Purkinje cell (primary cell): ENCODE measurements at places on chromosomes 12 and 14. TPM values are rescaled to one million over a fixed set of nuclear protein-coding genes. Genes with fewer than 3 reads are reported as not detected.

Gene NELL2
- polyA plus RNA-seq: 223 and 250 TPM in 2 replicates

Gene TAS2R8
- not detected in 2 replicates for polyA plus RNA-seq

Gene WNT1
- not detected in 2 replicates for polyA plus RNA-seq

Gene FOXN3
- polyA plus RNA-seq: 12.5 and 17.1 TPM in 2 replicates

Gene CPNE6
- polyA plus RNA-seq: 30.4 and 42.2 TPM in 2 replicates

Gene IL26
- polyA plus RNA-seq: not detected in 2 replicates

Gene SLC22A17
- 46.4 and 58.9 TPM in 2 replicates for polyA plus RNA-seq

Gene ATG14
- polyA plus RNA-seq: 3.8 and 4.2 TPM in 2 replicates

Gene KLHDC1
- 16.5 and 28.7 TPM in 2 replicates for polyA plus RNA-seq

Gene PTPRO
- 6.8 TPM in 1 of 2 replicates, not detected in the other for polyA plus RNA-seq

Gene RAD51AP1
- 1.8 and 6.7 TPM in 2 replicates for polyA plus RNA-seq

Gene ERO1A
- 46.3 and 48.5 TPM in 2 replicates for polyA plus RNA-seq

Gene TGM1
- not detected in 2 replicates for polyA plus RNA-seq

Gene KRT85
- polyA plus RNA-seq: not detected in 2 replicates

Gene SLC6A15
- polyA plus RNA-seq: 72.8 and 75.1 TPM in 2 replicates

Gene ZNF891
- 0.74 and 0.81 TPM in 2 replicates for polyA plus RNA-seq

Gene ADAMTS20
- not detected in 2 replicates for polyA plus RNA-seq

Gene ADAM21
- polyA plus RNA-seq: 1.1 and 2.4 TPM in 2 replicates

Gene FGF23
- polyA plus RNA-seq: not detected in 2 replicates

Gene KRT1
- not detected in 2 replicates for polyA plus RNA-seq

Gene DDIT3
- 264 and 289 TPM in 2 replicates for polyA plus RNA-seq

Gene BTG1
- 2.4 and 3.9 TPM in 2 replicates for polyA plus RNA-seq

Gene USP5
- 10.5 and 14.9 TPM in 2 replicates for polyA plus RNA-seq

Gene LIN7A
- polyA plus RNA-seq: 4.0 and 4.4 TPM in 2 replicates
